ENCODE measurements at places on chromosomes 7 and 10.
A peak's percentile ranks its signal among the peaks of the same experiment; 100 is the strongest.

DNA sequence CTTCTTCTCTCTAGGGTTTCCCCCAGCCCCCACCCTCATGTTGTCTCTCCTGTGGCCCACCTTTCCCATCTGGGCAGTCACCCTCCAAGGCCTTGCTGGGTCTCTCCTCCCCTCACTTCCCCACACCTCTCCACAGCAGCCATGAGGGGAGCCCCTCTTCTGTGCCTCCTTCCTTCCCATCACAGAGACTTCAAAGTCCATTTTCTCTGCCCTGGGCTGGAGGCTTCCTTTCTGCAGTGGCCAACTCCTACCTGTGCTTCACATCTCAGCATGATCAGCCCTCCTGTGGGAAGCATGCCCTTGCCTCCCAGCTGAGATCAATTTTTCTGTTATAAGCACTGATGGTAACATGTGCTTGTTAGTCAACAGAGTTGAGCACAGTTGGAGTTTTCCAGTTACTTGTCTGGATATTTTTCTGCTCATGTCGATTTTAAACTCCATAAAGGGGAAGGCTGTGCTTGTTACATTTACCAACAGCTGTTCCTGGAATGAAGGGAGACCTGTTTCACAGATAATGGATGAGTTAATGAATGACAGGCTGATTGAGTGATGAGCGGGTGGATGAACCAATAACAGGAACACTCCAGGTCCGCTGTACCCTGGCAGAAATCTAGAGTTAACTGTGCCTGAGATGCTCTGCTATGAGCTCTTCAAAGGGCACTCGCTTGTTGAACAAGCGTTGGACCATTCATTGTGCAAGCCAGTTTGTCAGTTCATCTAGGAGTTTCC is 71.4 kb upstream of the PRSS58 start:
- DNase-seq: no peak

- DNase-seq: peak; percentile 55
These were observed 28.2 kb downstream of the MTERF1 start for GRCh38 chr7:91852263-91852741.

- DNase-seq: no peak
These were observed 688 bp downstream of the PTN start for GRCh38 chr7:137342828-137343261.

DNA sequence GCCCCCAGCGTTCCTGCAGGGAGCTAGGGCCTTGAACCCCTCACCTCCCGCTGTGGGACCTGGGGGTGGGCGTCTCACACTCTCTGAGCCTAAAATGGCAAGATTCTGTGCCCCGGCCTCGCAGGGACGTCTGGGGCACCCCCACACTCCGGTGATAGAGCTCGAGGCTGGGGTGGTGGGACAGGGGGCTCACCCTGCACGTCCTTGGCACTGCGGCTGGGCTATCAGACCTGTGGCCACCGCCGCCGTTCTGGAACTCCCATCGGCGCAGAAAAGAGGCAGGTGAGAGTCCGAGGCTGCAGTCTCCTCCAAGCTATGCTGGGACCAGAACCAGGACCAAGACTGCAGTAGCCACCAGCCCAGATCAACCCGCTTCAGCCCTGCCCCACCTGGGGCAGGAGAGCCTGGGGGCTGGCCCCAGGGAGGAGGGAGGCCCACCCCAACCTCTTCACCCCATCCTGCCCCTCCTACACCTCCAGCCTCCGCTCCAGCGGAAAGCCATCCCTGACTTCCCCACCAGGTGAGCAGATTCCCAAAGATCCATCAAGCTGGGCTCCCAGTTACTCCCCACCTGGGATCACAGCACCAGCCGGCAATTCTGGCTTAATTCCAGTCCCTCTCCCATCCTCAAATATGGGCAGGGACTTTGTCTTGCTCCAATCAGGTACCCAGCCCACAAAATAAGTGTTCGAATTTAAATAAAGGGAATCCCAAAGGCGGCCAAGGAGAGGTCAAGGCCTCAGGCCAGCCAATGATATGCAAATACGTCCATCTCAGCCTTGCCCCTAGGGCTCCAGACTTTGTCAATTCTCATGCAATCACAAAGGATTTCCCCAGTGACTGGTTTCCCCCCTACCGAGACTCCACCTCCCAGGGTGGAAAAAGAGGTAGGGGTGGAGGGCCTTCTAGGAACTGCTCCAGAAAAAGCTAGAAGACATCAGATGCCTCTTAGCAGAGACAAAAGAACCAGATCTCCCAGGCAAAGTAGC is 16.4 kb downstream of the TNRC18 start:
- DNase-seq: no peak

DNA sequence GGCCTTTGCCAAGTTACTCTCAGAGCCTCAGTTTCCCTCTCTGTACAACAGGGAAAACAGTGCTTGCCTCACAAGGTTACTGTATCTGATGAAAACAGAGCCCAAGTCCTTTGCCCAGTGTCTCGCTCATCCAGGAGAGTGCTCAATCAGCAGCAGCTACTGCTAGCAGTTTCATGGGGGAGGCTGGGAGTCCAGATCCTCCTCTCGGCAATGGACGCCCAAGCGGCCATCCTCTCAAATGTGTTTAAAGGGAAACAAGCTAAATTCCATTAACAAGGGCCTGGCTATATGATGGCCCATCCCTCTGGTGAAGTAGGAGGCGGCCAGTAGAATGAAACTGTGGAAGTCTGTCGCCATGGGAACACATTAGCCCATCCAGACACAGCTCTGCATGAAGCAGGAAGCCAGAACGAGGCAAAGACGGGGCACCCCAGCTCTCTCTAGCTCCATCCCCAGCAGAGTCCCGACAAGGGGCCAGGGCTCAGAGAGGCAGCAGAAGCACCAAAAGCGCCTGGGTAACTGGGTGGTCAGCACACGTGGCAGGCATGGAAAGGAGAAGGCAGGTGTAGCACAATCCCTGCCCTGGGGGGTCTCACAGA is 35.2 kb downstream of the FAM53B start:
- no peak for DNase-seq

DNA sequence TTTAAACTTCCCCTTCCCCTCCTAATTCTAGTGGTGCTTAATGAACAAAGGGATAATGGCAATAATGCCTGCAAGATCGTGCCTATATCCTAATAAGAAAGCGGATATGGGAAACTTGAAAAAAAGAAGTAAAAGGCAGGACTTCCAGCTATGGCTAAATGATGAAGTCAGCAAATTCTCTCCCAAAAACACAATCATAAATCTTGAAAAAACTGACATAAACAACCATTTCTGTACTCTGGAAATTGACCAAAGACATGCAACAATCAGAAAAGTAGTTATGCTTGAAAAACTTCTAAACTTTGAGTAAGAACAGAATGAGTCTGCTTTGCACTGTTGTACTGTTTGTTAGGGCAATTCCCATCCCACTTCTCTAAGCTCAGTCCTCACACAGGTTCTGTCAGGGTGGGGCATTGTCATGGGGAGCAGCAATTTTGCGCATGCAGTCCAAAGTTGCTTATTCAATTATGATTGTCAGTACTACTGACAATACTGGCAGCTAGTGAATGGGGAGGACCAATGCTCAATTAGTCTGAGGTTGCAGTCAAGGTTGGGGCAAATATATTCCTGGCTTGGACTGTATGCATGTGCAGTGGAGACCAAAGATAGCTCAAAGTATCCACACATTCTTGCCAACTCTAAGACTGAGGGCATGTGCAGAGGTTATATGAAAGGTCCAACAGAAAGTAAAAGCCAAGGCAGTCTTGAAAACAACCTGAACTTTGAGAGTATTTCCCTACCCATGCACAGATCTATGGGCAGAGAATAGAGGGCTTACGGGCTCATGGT is 34.1 kb upstream of the ARHGAP22 start:
- DNase-seq: no peak

GRCh38 chr10:79001082-79001885 is 67.5 kb upstream of the ZMIZ1 start:
- peak; percentile 54 for DNase-seq

DNA sequence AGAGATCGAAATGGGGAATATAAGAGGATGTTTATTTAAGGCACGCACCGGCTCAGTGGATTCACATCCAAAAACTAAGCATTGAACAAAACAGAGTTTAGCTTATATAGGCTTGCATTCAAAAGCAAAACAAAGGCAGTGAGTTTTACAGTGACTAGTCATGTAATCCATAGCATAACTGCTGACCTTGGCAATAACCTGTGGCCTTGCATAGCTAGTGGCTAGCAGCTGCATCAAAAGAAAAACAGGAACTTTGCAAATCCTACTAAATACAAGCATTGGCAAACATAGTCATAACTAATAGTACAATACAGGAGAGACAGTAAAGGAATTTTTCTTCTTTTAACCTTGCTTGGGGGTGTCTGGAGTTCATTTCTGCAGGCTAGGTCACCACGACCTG is 9.7 kb upstream of the ZNF485 start:
- no peak for DNase-seq

DNA sequence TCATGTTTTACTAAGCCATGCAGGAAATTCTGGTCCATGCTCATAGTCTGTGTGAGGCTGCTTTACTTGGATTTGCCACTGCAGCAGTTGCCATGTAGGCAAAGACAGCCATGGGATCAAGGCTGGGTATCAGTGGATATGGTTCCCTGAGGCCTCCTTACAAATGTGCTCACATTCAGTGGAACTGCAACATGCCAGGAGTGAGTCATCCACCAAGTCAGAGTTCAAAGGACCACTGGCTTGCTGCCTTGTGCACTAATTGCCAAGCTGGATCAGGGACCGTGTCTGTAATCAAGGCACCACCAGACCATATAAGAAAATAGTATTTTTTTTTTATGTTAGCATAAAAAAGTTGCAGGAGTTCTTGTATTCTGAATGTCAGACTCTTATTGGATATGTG is 101.0 kb downstream of the CDCA7L start:
- peak; percentile 3 for DNase-seq

- no peak for DNase-seq
These were observed 7.3 kb upstream of the CABCOCO1 start for GRCh38 chr10:61655335-61655851.

DNA sequence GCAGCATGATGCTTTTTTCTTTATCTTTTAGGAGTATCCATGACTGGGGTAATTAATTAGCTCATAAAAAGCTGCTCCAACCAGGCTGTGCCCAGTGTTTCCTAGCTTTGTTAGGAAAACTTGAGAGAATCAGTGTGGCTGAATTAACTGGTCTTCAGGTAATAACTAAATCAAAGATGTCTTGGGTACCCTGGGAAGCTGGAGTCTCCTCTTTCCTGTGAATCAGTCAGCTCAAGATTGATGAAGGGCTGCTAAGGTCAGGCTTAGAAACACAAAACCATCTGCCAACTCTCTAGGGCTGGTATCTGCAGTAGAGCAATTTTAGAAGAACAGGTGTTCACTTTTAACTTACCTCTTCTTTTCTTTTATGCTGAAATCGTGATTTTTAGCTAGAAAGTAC is 21.4 kb upstream of the ATOH7 start:
- DNase-seq: no peak

- no peak for DNase-seq
These were observed 113.6 kb upstream of the MYO3A start for GRCh38 chr10:25820472-25820871.

DNA sequence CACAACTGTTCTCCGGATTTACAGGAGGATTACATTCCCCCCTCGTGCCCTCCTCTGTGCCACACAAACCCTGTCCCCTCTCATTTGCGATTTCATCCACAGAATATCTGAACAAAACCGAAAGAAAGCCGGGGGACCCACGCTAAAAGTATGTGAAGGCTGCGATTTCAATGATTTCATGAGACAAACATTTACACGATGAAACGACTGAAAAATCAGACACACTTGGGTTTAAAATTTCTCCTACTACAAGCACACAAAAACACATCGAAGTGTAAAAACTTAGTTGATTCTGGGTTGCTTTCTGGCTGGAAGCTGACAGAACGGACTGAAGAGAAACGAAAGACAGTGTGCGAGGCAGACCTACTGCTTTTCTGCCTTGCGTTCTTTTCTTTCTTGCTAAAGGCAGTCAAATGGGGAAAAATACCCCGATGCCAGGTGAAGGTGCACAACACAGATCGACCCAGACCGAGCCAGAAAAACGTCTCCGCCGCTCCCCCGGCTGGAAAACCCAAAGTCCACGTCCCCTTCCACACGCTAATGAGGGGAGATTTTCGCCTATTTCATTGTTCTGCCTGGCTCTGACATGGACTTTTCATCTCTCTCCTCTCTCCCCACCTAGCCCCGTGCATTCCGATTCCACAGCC is 1.2 kb downstream of the HIPK2 start:
- DNase-seq: peak; percentile 56

DNA sequence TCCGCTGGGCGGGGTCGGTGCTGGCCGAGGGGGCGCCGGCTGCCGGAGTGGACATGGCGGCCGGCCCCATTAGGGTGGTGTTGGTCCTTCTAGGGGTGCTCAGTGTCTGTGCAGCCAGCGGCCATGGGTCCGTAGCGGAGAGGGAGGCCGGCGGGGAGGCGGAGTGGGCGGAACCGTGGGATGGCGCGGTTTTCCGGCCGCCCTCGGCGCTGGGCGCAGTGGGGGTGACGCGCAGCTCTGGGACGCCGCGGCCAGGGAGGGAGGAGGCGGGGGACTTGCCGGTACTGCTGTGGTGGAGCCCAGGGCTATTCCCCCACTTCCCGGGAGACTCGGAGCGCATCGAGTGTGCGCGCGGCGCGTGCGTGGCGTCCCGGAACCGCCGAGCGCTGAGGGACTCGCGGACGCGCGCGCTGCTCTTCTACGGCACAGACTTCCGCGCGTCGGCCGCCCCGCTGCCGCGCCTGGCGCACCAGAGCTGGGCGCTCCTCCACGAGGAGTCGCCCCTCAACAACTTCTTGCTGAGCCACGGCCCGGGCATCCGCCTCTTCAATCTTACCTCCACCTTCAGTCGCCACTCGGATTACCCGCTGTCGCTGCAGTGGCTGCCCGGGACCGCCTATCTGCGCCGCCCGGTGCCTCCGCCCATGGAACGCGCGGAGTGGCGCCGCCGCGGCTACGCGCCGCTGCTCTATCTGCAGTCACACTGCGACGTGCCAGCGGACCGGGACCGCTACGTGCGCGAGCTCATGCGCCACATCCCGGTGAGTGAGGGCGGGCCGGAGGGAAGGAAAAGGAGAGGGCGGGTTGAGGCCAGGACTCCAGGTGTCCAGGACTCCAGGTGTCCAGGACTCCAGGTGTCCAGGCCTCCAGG is 9.3 kb upstream of the CHCHD1 start:
- DNase-seq: peak; percentile 86

GRCh38 chr10:60871215-60871614 is 72.8 kb downstream of the RHOBTB1 start:
- DNase-seq: no peak

GRCh38 chr10:6995341-6995740 is 415.3 kb upstream of the PRKCQ start:
- DNase-seq: no peak

All from ELR (cell line).